Activated CD4-positive, alpha-beta T cell treated with anti-CD3 and anti-CD28 coated beads, Interleukin-2, amount 50 U/mL, for 48 hours (primary cell): ENCODE measurements at places on chromosomes 12 and 14.

- DNase-seq: no peak
Observed at GRCh38 chr12:13175499-13175898, 21.0 kb upstream of the EMP1 start.

DNA sequence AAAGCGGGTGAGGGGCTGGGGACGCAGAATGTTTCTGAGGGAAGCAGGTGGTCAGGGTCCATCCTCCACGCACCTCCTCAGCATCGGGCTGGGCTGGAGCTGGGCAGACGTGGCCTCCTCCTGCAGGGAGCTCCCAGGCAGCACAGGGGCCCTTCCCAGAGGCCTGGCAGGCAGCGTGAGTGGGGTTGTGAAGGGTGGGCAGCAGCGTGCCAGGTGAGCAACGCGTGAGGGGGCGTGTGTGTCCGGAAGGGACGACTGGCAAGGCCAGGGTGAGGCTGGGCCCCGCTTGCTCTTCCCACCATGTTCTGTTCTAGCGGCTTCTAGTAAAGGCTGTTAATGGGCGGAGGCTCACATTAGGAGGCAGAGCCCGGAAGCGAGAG lies 17.1 kb downstream of the ANKRD9 start:
- DNase-seq: no peak

- DNase-seq: no peak
Observed at GRCh38 chr12:56644654-56645053, 1.1 kb downstream of the ATP5F1B start.

DNA sequence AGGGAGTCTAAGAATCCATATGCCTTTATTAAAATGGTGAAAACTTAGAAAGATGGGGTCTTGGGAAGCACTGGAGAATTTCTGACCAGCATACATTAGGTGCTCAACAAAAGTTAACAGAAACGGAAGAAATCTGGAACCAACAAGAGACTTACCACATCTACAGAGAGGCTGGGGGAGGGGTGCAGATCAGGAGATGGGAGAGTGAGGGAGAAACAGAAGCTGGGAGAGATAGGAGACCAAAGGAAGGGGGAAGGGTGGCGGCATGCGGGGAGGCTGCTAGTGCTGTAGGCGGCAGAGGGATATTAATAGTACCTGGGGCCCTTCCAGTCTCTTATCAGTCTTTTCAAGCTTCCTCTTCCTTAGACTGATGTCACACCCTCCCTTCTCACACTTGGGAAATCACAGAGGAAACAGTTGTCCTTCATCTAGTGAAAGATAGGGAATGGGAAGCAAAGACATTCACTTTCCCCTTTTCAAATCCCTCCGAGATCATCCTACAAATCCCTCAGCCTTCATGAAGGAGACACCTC lies 18.1 kb downstream of the ZBTB39 start:
- DNase-seq: no peak

- no peak for DNase-seq
Observed at GRCh38 chr14:73397810-73398209, 60.5 kb downstream of the NUMB start.

- DNase-seq: no peak
Observed at GRCh38 chr14:53004976-53005375, 54.1 kb upstream of the FERMT2 start.

GRCh38 chr12:127888943-127889719 lies 377.8 kb upstream of the TMEM132C start:
- DNase-seq: no peak
